Karpas-422 (cell line): ENCODE measurements at places on chromosomes 7 and 10.

- peaks cover 40% of the 10 kb centered on the region for H3K36me3 ChIP-seq
- peaks cover 69% of the 10 kb centered on the region for H3K4me1 ChIP-seq
- H3K27me3 ChIP-seq = no peaks in the 10 kb centered on the region
- peak overlapping the region; percentile 10 for H3K4me3 ChIP-seq
- peak; percentile 74 for DNase-seq
These were observed 135.7 kb downstream of the GALNT11 start for GRCh38 chr7:152161171-152161570.

GRCh38 chr7:156380261-156380660 lies 260.3 kb upstream of the RNF32 start:
- H3K4me1 ChIP-seq = peaks cover 14% of the 10 kb centered on the region
- no peak overlapping the region for H3K4me3 ChIP-seq
- no peaks in the 10 kb centered on the region for H3K36me3 ChIP-seq
- no peak for DNase-seq
- H3K27ac ChIP-seq = no peak overlapping the region

DNA sequence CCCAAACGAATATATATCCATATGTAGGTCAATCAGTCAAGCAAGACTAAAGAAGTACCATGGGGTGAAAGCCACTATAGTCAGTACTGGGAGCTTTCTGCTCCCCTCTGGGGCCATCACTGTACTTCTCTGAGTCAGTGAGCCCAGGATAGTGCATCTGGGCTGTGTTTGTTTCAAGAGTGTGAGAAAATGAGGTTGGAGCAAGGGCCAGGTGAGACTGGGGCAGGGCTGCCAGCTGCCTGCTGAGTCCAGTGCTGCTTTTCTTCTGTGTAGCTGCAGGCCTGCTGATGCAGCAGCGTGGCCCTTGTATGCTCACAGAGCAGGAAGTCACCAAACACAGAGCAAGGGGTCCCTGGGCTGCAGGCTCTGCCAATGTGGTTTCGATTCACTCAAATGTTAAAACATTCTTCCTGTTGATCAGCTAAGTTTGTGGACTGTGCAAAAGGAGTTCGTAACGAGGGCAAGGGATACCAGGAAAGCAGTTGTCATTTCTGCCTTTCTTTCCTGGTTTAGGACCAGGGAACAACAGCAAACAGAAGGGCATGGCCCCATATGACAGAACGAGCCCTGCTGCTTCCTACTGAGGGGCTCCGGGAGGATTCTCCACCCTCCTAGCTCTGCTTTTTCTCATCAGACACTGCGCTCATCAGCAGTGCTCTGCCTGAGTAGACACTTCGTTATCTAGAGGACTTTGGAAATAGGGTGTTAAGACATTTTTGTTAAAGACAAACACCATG lies 65.4 kb upstream of the TNS3 start:
- no peak overlapping the region for H3K4me3 ChIP-seq
- no peaks in the 10 kb centered on the region; the same call in 1 of the 2 replicates for H3K36me3 ChIP-seq
- H3K4me1 ChIP-seq = peaks cover 10% of the 10 kb centered on the region
- no peaks in the 10 kb centered on the region for H3K27me3 ChIP-seq
- DNase-seq = no peak
- H3K27ac ChIP-seq = no peak overlapping the region

GRCh38 chr7:137373507-137373906 lies 30.0 kb upstream of the PTN start:
- no peak overlapping the region for H3K4me3 ChIP-seq
- no peaks in the 10 kb centered on the region for H3K27me3 ChIP-seq
- no peak for DNase-seq
- H3K36me3 ChIP-seq = no peaks in the 10 kb centered on the region
- H3K4me1 ChIP-seq = no peaks in the 10 kb centered on the region

DNA sequence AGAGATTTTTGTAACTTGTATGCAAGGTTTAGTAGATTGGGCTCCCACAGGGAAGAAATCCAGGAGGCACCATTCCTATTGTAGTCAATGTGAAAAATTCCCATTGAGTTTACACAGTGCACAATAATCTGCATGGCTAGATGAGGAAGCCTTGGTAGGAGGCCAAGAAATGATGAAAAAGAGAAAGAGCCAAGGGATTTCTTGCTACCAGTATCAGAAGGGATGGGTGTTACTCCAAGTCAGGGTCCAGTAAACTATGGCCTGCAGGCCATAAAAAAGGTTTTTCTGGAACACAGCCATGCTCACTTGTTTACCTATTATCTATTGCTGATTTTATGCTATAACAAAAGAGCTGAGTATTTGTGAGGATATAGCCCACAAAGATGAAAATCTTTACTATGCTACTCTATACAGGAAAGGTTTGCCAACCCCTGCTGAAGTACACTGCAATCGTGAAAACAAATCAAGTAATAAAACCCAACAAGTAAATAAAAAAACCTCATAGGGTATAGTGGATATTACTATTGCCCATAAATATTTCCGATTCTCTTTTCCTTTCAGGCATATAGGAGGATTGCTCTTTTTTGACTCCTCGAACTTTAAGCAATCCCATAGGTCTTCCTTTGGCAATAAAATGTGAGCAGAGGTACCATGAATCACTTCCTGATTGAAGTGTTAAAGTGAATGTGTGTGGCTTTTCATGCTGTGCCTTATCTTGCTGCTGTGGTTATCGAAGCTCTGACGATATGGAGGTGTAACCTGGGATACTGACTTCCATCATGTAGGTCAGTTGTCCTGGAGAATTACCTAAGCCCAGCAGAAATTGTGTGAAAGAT lies 256.3 kb upstream of the MAGI2 start:
- DNase-seq = no peak
- no peaks in the 10 kb centered on the region for H3K27me3 ChIP-seq
- H3K27ac ChIP-seq = no peak overlapping the region
- no peaks in the 10 kb centered on the region for H3K4me1 ChIP-seq
- no peaks in the 10 kb centered on the region for H3K36me3 ChIP-seq

GRCh38 chr10:93600446-93601145 lies 439 bp downstream of the RBP4 start:
- no peak overlapping the region for H3K4me3 ChIP-seq
- H3K4me1 ChIP-seq = no peaks in the 10 kb centered on the region
- DNase-seq = no peak
- H3K27me3 ChIP-seq = no peaks in the 10 kb centered on the region

- H3K4me3 ChIP-seq = no peak overlapping the region
- H3K4me1 ChIP-seq = no peaks in the 10 kb centered on the region
- no peaks in the 10 kb centered on the region for H3K36me3 ChIP-seq
- H3K27ac ChIP-seq = no peak overlapping the region
- H3K27me3 ChIP-seq = no peaks in the 10 kb centered on the region
These were observed 8.5 kb downstream of the ANKRD22 start for GRCh38 chr10:88843171-88843570.

DNA sequence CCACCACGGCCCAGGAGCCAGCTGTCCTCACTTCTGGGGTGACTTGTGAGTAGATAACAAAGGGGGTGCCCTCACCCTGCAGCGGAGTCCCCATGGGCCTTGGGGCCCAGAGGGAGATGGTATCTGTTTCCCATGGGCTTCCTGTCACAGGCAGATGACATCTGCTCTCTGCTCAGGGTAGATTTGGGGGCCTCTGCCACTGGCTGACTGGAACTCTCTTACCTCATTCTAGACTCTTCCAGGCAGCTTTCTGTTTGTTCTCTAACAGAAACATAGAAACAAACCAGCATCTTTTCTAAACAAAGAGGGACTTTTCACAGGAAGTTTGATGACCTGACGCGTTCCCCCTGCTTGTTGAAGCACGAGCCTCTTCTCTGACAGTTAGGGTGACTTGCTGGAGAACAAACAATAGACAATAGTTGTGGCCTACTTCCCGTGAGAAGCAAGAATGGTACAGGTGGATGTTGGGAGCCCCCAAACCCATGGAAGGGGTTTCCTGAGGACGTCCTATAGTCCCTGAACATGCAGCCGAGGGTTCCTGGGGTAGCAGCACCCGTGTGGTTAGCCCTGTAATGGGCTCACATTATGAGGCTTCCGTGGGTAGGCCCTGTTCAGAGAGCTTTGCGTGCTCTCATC lies 61.6 kb downstream of the GRK5 start:
- H3K27me3 ChIP-seq = 0 out of 2 replicates have a peak, but pooled peaks cover under 1% of the 10 kb centered on the region
- peaks cover 57% of the 10 kb centered on the region for H3K4me1 ChIP-seq
- no peaks in the 10 kb centered on the region for H3K36me3 ChIP-seq
- H3K27ac ChIP-seq = peak overlapping the region; percentile 32
- DNase-seq = peak; percentile 81
- peak overlapping the region; percentile 25; the same call in 1 of the 2 replicates for H3K4me3 ChIP-seq

GRCh38 chr10:114017271-114017670 lies 26.4 kb upstream of the ADRB1 start:
- no peak for DNase-seq
- no peak overlapping the region for H3K27ac ChIP-seq
- no peaks in the 10 kb centered on the region for H3K4me1 ChIP-seq

GRCh38 chr10:80177781-80178636 lies 27.3 kb downstream of the ANXA11 start:
- H3K4me3 ChIP-seq = no peak overlapping the region
- H3K4me1 ChIP-seq = no peaks in the 10 kb centered on the region
- H3K27me3 ChIP-seq = no peaks in the 10 kb centered on the region

DNA sequence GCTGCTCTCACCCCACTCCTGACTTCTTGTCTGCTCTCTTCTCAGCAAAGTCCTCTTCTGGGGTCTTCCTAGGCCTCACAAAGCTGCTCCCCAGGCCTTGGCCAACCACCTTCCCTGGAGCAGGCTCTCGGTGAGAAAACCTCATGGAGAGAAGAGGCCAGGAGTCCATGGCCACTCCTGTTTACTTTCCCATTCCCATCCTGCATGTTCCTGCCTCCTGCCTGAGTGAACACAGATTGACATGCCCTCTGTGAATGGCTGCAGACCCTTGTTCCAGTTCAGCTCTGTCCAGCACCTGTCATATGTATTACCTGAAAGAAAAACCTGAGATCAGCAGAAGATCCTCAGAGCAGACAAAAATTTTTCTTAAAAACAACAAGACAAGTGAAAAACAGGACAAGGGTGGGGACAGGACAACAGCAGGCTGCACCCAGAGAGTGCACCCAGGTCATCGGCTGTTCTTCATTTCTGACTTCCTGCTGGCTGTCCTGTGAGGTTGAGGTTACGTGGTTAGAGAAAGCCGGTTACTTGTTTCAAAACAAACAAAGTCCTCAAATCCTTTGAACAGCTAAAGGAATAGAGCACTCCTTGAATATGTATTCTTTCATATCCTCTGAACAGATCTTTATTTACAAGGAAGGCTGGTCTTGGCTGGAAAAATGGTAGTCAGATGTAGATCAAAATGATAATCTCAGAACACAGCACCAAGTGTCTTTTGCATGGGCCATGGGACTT lies 34.0 kb upstream of the DLD start:
- no peaks in the 10 kb centered on the region for H3K36me3 ChIP-seq
- no peak overlapping the region for H3K27ac ChIP-seq
- no peaks in the 10 kb centered on the region for H3K27me3 ChIP-seq
- no peak overlapping the region for H3K4me3 ChIP-seq

GRCh38 chr10:110138197-110138812 lies 69.1 kb upstream of the MXI1 start:
- no peaks in the 10 kb centered on the region for H3K27me3 ChIP-seq
- H3K36me3 ChIP-seq = no peaks in the 10 kb centered on the region

DNA sequence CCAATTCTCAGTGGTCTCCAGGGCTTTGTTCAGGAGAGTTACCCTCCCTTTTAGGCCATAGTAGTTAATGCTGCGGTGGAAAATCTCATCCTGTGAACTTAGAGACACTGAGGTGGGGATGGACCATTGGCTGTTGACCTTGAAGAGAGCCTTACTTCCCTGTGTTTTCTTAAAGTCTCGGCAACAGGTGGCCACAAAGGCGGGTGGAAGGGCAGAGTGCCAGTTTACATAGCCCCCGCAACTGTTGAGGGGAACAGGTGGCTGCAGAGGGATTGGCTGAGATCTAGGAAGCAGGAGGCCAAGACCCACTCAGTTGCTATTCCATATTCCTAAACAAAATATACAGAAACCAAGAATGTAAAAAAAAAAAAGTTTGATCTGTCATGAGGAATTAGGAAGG lies 160.6 kb downstream of the ST7 start:
- peak; percentile 2 for DNase-seq
- H3K4me3 ChIP-seq = no peak overlapping the region
- no peak overlapping the region for H3K27ac ChIP-seq
- no peaks in the 10 kb centered on the region for H3K27me3 ChIP-seq
- no peaks in the 10 kb centered on the region for H3K4me1 ChIP-seq

GRCh38 chr10:129880191-129880870 lies 83.7 kb downstream of the EBF3 start:
- H3K36me3 ChIP-seq = no peaks in the 10 kb centered on the region
- no peak overlapping the region for H3K4me3 ChIP-seq
- DNase-seq = no peak
- no peak overlapping the region for H3K27ac ChIP-seq

- no peaks in the 10 kb centered on the region for H3K36me3 ChIP-seq
- H3K4me3 ChIP-seq = no peak overlapping the region
- H3K27me3 ChIP-seq = no peaks in the 10 kb centered on the region
- H3K4me1 ChIP-seq = peaks cover 30% of the 10 kb centered on the region
These were observed 22.9 kb downstream of the ZNF775 start for GRCh38 chr7:150401861-150402631.

DNA sequence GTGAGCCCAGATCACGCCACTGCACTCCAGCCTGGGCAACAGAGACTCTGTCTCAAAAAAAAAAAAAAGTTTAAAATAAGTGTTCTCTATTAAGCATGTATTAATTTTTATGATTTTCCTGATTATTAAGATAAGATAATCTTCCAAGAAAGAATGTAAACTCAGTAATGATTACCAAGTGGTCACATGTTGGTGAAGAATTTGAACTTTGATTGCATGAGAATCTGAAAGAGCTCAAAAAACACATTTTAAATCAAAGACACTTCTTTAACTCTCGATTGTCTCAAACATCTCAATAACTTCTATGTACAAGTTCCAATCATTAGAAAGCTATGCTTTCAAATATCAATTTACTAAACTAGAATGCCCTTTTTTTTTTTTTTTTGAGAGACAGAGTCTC lies 33.8 kb downstream of the SNX8 start:
- DNase-seq = no peak
- H3K4me3 ChIP-seq = no peak overlapping the region
- no peak overlapping the region for H3K27ac ChIP-seq
- H3K27me3 ChIP-seq = no peaks in the 10 kb centered on the region
- H3K36me3 ChIP-seq = no peaks in the 10 kb centered on the region
- no peaks in the 10 kb centered on the region for H3K4me1 ChIP-seq

DNA sequence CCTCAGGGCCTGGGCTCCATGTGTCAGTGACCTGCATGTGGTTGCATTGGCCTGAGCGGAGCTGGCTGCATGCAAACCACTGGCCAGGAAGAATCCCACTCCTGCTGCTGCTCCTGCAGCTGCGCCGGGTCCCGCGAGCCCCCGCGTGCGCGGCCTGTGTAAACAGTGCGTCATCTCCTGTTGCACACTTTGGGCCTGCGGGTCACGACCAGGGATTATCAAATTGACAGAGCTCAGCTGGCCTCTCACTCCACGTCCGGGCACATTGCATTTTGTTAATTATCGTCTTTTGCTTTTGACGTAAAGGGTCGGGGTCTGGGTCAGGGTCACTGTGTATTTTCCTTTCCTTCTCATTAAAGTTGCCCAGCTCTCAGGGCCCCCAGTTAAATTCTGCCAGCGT lies 132.6 kb downstream of the RGS10 start:
- no peaks in the 10 kb centered on the region for H3K36me3 ChIP-seq
- no peak for DNase-seq
- no peaks in the 10 kb centered on the region for H3K4me1 ChIP-seq
- no peak overlapping the region for H3K27ac ChIP-seq
